ENCODE measurements at places on chromosomes 13 and 19. TPM values are rescaled to one million over a fixed set of nuclear protein-coding genes. Genes with fewer than 3 reads are reported as not detected.

The C1QTNF9 gene
- polyA plus RNA-seq: not detected

GRCh38 chr19:7979011-7979410 lies 26.4 kb downstream of the ELAVL1 start:
- DNase-seq: no peak

The ZNF611 gene
- 2.6 TPM for polyA plus RNA-seq

The SLITRK1 gene
- polyA plus RNA-seq: not detected

The DYRK1B gene
- polyA plus RNA-seq: 10.2 TPM

The KL gene
- 0.02 TPM for polyA plus RNA-seq

DNA sequence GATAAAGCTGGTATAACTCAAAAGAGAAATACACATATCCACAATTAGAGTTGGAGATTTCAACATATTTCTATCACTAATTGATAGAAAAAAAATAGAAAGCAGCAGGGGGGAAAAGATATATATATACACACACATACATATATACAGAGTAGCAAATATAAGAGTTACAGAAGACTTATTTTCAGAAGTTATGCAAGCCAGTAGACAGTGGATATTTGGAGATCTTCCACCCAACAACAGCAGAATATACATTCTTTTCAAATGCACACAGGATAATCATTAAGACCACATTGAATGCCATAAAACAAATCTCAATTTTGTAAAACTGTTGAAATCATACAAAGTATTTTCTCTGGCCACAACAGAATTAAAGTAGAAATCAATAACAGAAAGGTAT lies 192.8 kb downstream of the LACC1 start:
- DNase-seq: no peak

The PEAK3 gene
- polyA plus RNA-seq: not detected

Data from SK-N-SH (cell line).